Progenitor cell of endocrine pancreas (in vitro differentiated cells): ENCODE measurements at places on chromosomes 3 and 15. TPM values are rescaled to one million over a fixed set of nuclear protein-coding genes. Genes with fewer than 3 reads are reported as not detected.

DNA sequence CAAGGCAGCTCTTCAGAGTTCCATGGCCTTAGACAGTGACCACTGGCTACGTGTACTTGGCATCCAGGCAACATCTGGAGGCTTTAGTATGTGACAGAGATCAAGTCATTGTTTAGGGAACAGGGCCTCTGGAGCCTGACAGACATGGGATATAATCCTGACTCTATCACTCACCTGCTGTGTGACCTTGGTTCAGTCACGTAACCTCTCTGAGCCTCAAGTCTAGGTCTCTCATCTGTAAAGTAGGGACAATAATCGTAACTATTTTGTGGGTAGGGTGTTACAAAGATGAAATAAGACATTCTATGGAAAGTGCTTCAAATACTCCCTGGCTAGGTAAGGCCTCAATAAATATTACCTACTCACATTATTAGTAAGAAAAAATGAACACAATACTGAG is 114.2 kb downstream of the SMAD6 start:
- no peaks in the 10 kb centered on the region for H3K36me3 ChIP-seq
- H3K4me3 ChIP-seq = no peak overlapping the region
- no peak for DNase-seq
- peaks cover 7% of the 10 kb centered on the region for H3K27me3 ChIP-seq

PCOLCE2 gene
- 2.0 and 2.2 TPM in 2 replicates for total RNA-seq

DNA sequence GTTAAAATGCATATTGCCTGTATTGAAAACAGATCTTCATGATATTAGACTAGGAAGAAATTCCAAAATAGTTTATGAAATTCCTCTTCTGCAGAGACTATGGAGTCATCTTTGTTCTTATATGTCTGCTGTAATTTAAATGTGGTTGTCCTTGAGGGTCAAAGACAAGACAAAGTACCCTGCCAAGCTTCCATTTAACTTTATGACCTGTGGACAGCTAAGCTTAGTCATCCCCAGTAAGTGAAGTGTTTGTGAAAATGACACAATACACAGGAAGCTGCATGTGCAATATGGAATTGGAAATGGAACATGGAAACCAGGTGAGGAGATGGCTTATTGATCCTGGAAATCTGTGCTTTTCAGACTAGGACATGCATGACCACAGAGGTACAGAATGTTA is 68.5 kb upstream of the GBE1 start:
- H3K36me3 ChIP-seq = no peaks in the 10 kb centered on the region
- H3K27me3 ChIP-seq = no peaks in the 10 kb centered on the region
- no peak overlapping the region for H3K27ac ChIP-seq
- no peak overlapping the region for H3K4me3 ChIP-seq
- no peak for DNase-seq

DNA sequence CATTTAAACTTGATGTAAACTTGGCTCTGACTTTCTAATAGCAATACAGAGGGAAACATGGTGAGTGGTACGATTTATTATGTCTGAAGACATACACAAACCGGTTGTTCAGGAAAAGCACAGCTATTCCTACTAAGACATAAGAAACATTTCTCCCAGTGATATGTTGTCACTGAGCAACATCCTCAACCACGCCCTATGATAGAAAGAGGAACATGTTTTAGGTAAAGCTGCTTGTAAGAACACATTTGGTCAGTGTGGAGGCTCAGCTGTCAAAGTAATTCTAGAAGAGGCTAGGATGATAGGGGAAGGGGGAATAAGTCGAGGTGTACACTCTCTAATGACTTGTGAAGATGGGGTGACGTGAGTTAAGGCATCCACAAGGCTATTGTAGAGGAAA is 42.7 kb upstream of the B3GNT5 start:
- H3K4me1 ChIP-seq = no peaks in the 10 kb centered on the region
- H3K27me3 ChIP-seq = peaks cover 2% of the 10 kb centered on the region
- H3K36me3 ChIP-seq = no peaks in the 10 kb centered on the region

DNA sequence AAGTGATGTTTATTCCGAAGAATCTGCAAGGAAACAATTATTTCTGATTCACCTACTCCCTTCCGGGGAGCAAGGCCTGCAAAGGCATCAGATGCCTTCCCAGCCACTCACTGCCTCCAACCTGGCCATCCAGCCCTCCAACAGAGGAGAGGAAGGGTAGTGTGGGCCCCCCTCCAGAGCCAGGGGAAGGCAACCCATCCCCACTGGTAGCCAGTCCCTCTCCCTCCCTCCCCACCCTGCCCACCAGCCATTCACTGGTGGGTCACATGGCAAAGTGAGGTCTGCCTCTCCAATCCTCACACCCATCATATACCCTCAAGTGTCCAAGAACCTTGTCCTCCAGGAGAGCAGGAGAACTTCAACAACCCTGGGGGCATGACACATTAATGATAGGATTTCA is 2.4 kb upstream of the VIPR1 start:
- peaks cover 6% of the 10 kb centered on the region for H3K4me1 ChIP-seq
- no peak overlapping the region for H3K4me3 ChIP-seq
- peaks cover 76% of the 10 kb centered on the region for H3K27me3 ChIP-seq
- peak; percentile 5 for DNase-seq
